Colonic mucosa (tissue), 4 donors: ENCODE measurements at places on chromosomes 3 and 15. TPM values are rescaled to one million over a fixed set of nuclear protein-coding genes. Genes with fewer than 3 reads are reported as not detected.

- H3K27me3 ChIP-seq, result no peaks in the 10 kb centered on the region
- H3K27ac ChIP-seq, result no peak overlapping the region
- DNase-seq, result no peak
- no peaks in the 10 kb centered on the region for H3K4me1 ChIP-seq
Measured at GRCh38 chr3:70247955-70248354, 64.5 kb downstream of the MDFIC2 start.

DNA sequence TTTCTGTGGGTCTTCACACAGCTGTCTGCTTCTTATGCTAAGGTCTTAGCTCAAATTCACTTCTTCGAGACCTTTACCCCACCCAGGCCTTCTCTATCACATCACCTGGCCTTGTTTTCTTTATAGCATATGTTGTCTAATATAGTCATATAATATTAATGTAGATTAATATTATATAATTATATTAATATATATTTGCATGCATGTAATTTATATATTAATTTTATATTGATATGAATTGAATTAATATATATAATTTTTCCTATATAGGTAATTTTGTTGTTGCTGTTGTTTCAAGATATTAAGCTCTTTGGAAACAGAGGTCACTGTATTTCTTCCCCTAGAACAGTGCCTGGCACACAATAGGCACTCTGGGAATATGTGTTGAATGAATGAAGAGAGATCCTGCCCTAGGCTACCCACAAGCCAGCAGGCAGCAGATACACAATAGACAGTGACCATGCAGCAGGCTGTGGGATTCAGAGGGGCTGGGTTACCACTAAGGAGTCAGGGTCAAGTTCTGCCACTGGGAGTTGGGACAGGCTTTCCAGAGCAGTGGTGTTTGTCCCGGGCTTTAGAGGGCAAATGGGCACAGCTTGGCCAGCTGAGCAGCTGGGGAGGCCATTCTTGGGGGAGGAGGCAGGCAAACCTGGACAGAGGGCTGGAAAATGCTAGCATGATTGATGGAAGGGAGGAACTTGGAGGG, 126.3 kb downstream of the DNAJB8 start:
- no peaks in the 10 kb centered on the region for H3K27me3 ChIP-seq
- no peaks in the 10 kb centered on the region for H3K4me1 ChIP-seq

DNA sequence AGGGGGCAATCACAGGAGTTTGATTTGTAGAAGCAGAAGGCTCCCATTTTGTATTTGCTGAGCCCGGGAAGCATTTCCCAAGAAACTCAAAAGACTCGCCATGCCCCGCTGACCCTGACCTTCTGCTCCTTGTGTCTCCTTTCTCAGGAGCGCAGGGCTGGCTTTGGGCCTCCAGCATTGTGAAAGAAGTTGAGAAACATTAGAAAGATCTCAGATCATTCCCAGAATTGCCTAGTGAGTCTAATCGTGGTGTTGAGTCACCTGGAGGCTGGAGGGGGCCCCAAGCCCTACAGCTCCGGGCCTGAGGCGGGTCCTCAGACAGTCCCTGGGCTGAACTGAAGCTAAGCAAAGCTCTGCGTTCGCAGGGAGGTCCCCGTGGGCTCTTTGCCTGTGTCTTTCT, 10.9 kb upstream of the PIGZ start:
- no peak overlapping the region for H3K4me3 ChIP-seq
- H3K27ac ChIP-seq, result no peak overlapping the region
- no peaks in the 10 kb centered on the region for H3K36me3 ChIP-seq
- H3K27me3 ChIP-seq, result no peaks in the 10 kb centered on the region
- DNase-seq, result no peak

DNA sequence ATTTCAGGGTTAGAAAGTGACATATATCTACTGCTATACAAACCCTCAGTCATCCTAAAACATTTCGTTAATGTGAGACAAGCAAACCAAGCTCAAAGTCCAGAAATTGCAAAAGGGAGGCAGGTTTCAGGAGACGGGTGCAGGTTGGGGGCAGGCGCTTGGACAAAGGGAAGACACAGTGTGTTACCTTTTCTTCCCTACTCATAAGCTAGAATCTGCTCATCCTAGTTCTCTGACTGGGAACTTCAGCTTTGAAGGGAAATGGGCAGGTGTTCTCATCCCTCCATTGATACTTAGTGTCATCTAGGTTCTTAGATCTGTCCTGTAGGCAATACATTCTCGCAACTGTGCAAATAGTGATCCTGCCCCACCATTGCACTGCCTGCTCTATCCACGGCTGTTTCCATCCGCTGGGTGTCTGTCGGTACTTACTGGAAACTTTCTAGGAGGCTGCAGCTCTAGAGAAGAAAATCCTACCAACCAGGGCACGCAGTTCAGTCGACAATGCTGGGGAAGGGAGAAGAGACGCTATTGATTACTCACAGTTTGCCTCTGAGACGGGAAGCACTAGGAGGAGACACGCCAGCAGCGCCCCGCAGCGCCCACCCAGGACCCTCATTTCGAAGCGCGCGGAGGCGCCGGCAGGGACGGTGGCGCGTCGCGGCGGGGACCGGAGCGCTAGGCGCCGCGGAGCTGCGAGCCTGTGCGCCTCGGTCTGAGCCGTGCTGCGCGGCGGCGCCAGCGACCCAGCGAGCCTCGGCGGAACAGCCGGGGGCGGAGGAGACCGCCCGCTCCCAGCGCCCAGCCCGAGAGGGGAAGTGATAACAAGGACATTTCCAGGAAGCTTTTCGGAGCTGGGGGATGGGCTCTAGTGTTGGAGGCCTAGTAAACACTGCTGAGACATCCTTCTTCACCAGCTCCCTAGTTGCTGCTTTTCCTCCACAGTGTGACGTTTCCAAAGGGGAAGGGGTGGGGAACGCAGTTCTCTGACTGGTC, at the start of gene PROS1:
TSS of gene PROS1 (minus strand) at position 766 of the 996 bp plus-strand sequence. CDS start at position 619, 147 bp downstream.
- H3K36me3 ChIP-seq, result no peaks in the 10 kb centered on the region
- no peaks in the 10 kb centered on the region for H3K4me1 ChIP-seq
- DNase-seq, result peak; percentile 87
- H3K4me3 ChIP-seq, result peak within 1 kb of the TSS; percentile 55

GRCh38 chr3:134407239-134407625, 33.0 kb upstream of the AMOTL2 start:
- no peak overlapping the region for H3K27ac ChIP-seq
- no peaks in the 10 kb centered on the region for H3K4me1 ChIP-seq
- DNase-seq, result no peak

DNA sequence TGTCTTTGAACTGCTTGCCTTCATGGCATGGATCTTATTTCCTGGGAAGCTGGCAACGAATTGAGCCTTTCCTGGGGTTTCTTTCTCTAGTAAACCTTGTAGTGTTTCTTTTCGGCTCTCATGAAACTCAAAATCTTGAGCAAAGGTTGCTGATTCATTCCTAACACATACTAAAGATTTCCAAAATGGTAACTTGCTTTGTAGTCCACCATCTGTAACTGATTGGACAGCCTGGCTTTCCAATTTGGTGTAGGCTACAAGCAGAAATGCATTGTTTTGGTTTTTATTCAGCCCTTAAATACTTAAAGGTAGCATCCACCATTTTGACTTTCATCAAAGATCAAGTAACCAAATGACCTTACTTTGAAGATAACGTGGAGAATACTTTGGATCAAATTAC, 38.1 kb downstream of the LRTM1 start:
- H3K27me3 ChIP-seq, result no peaks in the 10 kb centered on the region
- H3K4me1 ChIP-seq, result no peaks in the 10 kb centered on the region
- no peak overlapping the region for H3K27ac ChIP-seq
- H3K36me3 ChIP-seq, result no peaks in the 10 kb centered on the region
- DNase-seq, result no peak

DNA sequence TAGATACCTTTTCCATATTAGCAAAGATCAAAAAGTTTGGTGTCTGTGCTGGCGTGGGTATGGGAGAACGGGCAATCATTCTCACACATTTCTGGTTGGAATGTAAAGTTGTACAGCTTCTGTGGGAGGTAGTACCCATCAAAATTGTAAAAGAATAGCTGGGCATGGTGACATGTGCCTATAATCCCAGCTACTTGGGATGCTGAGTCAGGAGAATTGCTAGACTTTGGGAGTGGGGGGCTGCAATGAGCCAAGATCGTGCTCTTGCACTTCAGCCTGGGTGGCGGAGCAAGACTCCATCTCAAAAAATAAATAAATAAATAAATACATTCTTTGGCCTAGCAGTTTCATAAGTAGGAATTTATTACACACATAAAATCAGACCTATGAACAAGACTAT, 22.9 kb downstream of the LCTL start:
- H3K4me1 ChIP-seq, result no peaks in the 10 kb centered on the region
- no peak overlapping the region for H3K27ac ChIP-seq

GRCh38 chr3:127565711-127566110, 24.8 kb downstream of the TPRA1 start:
- no peak for DNase-seq
- no peak overlapping the region for H3K27ac ChIP-seq
- H3K4me1 ChIP-seq, result no peaks in the 10 kb centered on the region
- H3K36me3 ChIP-seq, result no peaks in the 10 kb centered on the region
- H3K4me3 ChIP-seq, result no peak overlapping the region
- no peaks in the 10 kb centered on the region for H3K27me3 ChIP-seq

TJP1 gene
- total RNA-seq, result 47.2 TPM

- no peak for DNase-seq
- peak overlapping the region; percentile 20 for H3K27ac ChIP-seq
- H3K4me1 ChIP-seq, result peaks cover 8% of the 10 kb centered on the region
- no peak overlapping the region for H3K4me3 ChIP-seq
- H3K27me3 ChIP-seq, result no peaks in the 10 kb centered on the region
Measured at GRCh38 chr3:45817831-45818522, 21.6 kb upstream of the SLC6A20 start.

- H3K36me3 ChIP-seq, result no peaks in the 10 kb centered on the region
- peak overlapping the region; percentile 94 for H3K27ac ChIP-seq
- DNase-seq, result no peak
- no peak overlapping the region for H3K4me3 ChIP-seq
- H3K4me1 ChIP-seq, result peaks cover 21% of the 10 kb centered on the region
Measured at GRCh38 chr3:157127831-157128767, 31.8 kb downstream of the CCNL1 start.

SLC38A3 gene
- 0.24 TPM for total RNA-seq

- DNase-seq, result no peak
- no peak overlapping the region for H3K27ac ChIP-seq
- no peaks in the 10 kb centered on the region for H3K4me1 ChIP-seq
- no peak overlapping the region for H3K4me3 ChIP-seq
Measured at GRCh38 chr15:33500432-33501195, 189.8 kb downstream of the RYR3 start.

DNA sequence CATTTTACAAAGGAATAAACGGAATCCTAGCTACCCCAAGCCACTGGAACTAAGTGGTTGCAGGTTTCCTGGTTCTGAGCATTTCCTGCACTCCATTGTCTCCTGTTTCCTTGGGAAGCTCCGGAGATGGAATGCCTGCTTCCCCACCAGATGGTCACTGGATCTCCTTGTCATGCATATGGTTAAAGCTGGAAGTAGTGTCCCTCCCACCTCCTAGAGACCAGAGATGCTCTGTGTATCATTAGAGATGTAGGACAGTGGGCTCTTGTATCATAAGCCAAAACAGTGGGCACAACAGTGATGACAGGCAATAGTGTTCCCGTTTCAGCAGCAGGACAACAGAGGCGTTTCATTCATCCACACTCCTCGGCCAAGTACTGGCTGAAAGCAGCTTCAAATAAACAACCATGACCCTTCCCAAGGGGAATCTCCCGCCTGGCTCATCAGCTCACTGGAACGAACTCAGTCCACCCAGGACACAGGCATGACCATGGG, 136.2 kb upstream of the EIF1B start:
- no peak overlapping the region for H3K4me3 ChIP-seq
- no peak for DNase-seq
- H3K36me3 ChIP-seq, result no peaks in the 10 kb centered on the region
- no peaks in the 10 kb centered on the region for H3K27me3 ChIP-seq
- H3K27ac ChIP-seq, result no peak overlapping the region
